ENCODE measurements at places on chromosomes 7 and 10. TPM values are rescaled to one million over a fixed set of nuclear protein-coding genes. Genes with fewer than 3 reads are reported as not detected.
A peak's percentile ranks its signal among the peaks of the same experiment; 100 is the strongest.

DNA sequence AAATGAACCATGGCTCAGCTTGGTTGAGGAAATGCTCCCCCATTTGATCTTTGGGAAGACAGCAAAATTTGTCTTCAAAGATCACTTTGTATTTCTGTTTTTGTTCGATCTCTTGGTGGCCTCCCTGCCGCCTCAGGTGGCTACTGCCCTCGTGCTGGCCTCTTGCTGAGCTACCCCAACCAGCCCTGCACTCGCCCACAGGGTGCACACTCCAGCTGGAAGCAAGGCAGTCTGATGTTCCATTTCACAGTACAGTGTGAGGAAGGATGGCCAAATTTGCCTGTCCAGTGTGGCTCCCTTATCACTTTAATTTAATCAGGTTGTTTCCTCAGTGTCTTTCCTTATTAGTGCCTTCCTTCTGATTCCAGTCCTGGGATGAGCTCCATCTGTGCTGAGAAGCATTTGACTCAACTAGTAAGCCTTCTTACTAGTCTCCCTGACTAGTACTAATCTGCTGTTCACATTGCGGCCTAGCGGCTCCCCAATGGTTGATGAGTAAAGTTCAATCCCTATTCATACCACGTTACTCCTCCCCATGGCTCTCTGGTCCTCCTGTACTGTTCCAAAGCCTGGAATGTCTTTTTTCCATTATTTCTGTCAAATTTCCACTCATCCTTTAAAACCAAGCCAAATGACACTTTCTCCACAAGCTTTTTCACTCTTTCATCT lies 8.2 kb downstream of the MYOF start:
- DNase-seq = no peak

- DNase-seq = no peak
These were observed 4.5 kb downstream of the STAM start for GRCh38 chr10:17648243-17649035.

GRCh38 chr10:49359349-49360270 lies 36.3 kb downstream of the DRGX start:
- DNase-seq = no peak

DNA sequence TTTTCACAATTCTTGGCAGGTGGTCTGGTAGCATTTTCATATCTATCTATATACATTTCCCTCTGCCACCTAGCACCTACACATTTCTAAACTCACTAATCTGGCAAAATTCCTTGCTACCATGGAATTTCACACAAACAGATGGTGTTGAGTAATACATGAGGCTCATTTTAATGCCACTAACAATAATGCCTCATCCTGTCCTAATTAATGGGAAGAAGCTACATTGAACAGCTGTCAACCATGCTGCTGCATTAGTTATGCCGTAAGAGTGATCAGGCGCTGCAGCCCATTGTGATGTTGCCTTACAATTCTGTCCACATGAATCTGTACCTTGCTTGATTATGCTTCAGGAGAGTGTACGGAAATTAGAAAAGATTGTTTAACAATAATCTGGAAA lies 23.2 kb downstream of the COL1A2 start:
- DNase-seq = no peak

GRCh38 chr10:17527514-17528146 lies 73.2 kb upstream of the ST8SIA6 start:
- DNase-seq = no peak

The OPALIN gene
- not detected for total RNA-seq

- DNase-seq = no peak
These were observed 202.7 kb downstream of the DIP2C start for GRCh38 chr10:486666-487322.

The HOXA4 gene
- total RNA-seq = 5.8 TPM

DNA sequence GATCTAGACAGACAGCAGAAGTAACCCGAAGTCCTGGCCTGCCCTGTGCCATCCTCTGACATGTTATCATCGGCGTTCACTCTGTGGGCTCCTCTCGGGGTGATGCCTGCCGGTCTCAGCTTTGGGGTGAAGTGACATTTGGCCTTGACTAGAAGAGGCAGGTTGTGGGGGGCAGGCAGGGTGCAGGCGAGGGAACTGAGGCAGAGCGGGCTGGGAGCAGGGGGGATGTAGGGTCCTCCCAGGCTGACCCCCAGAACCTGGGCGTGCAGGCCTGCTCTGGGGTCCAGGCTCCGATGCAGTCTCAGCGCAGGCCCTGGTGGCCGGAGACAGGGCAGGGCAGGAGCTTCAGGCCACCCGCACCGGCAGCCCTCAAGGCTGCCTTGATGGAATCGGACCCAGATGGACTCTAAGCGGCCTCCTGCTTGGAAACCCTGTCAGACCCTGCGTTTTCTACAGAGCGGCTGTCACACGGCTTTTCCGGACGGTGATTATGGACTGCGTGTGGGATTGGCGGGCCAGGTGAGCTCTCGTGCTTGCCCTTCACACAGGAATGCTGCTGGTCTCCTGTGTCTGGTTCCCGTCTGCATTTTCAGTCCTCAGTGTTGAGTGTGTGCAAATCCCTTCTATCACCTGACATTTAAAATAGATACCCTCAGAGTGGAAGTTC lies 842 bp upstream of the JAKMIP3 start:
- DNase-seq = no peak

DNA sequence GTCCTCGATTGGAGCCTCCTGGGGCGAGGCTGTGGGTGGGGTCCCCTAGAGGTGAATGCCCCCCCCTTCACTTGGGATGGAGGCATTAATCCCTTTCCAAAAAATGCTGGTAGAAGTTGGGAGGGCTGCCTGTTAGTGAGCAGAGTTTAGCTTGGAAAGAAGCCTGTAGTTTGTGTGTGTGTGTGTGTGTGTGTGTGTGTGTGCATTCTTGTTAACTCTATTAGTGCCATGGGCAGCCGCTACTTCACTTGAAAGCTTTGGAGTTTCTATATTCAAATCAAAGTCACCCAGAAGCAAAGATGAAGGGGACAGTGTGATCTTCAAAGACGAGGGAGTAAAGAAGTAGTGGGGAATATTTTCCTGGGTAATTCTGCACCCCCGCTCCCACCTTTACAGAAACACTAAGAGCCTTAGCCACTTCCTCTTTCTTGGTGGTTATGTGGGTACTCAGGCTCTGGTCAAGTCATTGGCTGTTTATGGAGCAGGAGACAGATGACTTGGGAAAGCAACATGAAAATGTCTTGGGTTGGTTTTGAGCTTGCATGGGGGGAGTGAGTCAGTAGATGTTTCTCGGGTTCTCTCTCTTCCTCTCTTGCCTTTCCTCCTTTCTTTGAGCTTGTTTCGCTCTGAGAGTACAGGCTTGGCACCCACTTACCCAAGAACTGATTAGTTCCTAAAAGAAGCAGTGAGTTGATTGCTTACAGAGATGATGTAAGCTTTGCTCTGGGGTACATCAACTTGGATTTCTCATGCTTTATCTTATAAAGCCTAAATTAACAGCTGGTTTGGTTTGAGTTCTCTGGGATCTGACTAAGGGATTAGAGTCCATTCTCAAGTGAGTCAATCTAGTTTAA lies 35.9 kb downstream of the TCF7L2 start:
- no peak for DNase-seq

- DNase-seq = peak; percentile 23
These were observed 81.9 kb downstream of the RBM20 start for GRCh38 chr10:110725801-110726630.

- DNase-seq = peak; percentile 53
These were observed 130.4 kb upstream of the BMPER start for GRCh38 chr7:33774762-33775523.

GRCh38 chr7:133121175-133121844 lies 39.4 kb upstream of the CHCHD3 start:
- no peak for DNase-seq

DNA sequence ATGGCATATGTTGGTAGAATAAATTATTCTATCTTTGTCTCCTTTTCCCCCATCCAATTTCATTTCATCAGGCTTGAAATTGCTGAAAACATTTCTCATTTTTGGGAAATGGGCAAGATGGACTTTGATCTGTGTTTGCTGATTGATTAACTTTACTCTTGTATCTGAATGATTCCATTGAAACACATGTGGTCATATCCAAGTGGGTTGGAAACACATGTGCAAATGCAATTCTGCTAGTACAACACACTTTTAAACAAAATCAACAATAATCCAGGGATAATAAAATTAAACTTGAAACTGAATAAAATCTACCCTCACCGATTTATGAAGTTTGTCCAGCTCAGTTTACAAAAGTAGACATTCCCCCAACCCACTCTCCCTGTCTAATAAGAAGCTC lies 96.9 kb downstream of the EPDR1 start:
- DNase-seq = no peak

DNA sequence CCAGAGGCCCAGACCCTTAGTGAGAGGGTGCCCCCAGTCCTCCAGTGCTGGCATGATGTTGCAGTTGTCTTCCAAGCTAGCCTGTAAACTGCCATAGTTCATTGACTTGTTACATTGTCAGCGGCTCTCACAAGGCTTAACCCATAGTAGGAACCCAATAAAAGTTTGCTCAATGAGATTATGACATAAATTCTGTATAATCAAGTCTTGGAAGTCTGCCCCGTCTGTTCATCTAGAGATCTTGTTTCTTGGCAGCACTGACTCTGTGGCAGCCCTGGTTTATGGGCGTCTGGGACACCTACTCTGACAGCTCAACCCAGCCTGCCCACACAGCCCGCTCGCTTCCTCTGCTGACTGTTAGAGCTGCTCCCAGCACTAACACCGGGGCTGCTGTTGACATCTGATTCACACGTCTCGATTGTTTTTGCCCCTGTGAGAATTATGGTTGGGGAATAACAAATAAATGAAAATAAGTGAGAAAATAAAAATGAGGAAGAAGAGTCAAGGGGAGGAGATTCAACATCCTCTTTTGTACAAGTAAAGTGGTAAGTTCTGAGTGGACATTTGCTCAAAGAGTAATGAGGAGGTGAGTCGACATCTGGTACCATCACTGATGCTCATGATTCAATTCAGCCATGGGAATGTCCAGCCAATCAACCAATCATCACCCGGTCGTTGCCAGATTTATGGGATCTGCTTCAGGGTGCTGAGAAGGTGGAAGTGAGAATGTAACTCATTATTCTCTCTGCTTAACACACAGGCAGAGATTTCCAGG lies 160.8 kb downstream of the SPAG6 start:
- peak; percentile 34 for DNase-seq

The GOLGA7B gene
- 0.72 TPM for total RNA-seq

The CYP3A4 gene
- total RNA-seq = not detected

- no peak for DNase-seq
These were observed 74.6 kb upstream of the PDSS1 start for GRCh38 chr10:26622891-26623290.

DNA sequence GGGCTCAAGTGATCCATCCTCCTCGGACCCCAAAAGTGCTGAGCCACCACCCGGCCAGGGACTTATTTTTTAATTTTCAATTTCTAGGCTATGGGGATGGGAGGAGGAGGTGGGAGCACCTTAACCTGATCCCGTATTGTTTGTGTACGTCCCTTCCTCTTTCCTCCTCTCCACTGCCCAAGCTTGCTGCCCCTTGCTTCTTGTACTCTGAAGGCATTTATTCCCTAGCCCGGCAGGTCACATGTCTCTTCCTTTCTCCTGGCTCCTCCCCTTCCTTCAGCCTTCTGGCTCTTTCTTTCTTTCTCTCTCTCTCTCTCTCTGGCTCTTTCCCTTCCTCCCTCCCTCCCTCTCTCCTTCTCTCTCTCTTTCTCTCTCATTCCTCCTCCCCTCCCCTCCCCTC lies 56.0 kb downstream of the COL26A1 start:
- DNase-seq = no peak

The ADAM22 gene
- total RNA-seq = 10.5 TPM

- DNase-seq = peak; percentile 62
These were observed 53.4 kb upstream of the CYP2C18 start for GRCh38 chr10:94630017-94630688.

GRCh38 chr7:125390981-125391380 lies 461.4 kb upstream of the POT1 start:
- no peak for DNase-seq

GRCh38 chr10:80171248-80171660 lies 34.1 kb downstream of the ANXA11 start:
- peak; percentile 91 for DNase-seq

DNA sequence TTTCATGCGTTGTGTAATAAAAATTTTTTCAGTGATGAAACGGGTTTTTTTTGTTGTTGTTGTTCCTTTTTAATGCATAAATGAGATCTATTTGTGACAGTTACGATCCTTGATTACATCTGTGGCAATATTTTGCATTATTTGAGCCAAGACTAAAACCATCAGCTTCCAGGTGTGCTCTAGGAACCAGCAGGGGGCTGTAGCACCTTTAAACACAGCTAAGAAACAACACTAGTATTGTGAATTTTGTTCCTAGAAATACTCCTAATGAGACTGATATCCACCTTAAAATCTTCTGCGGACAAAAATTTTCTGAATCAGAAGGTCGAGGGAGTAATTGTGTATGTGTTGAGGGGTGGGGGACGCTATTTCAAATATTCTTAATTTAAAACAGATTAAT lies 52.6 kb downstream of the FGFBP3 start:
- DNase-seq = no peak

The UTF1 gene
- not detected for total RNA-seq

- DNase-seq = peak; percentile 81
These were observed 1.0 kb downstream of the PRR15 start for GRCh38 chr7:29564496-29565223.

- DNase-seq = no peak
These were observed 95.8 kb downstream of the DKK1 start for GRCh38 chr10:52409928-52410327.

Data from stomach (tissue), 19 donors.